ENCODE measurements at places on chromosomes 3 and 15.
A peak's percentile ranks its signal among the peaks of the same experiment; 100 is the strongest.

GRCh38 chr3:123148772-123149171, 53.0 kb upstream of the SEC22A start:
- no peak for DNase-seq

DNA sequence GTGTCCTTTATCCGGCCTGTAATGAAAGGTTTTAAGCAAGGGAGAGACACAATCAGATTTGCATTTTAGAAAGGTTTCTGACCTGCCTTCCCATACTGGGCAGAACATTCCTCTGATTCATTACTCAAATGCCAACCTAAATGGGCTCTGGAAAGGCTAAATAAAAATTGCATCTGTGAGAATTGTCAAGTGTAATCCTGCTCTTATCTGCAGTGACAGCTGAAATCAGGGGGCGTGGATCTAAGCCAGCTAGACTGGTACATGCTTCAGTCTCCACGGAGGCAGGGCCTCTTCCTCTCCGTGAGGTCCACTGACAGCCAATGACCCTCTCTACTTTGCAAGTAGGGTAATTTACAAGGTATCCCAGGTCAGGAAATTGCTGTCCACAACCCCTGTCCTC, 32.5 kb upstream of the MINAR1 start:
- DNase-seq = no peak

- no peak for DNase-seq
These were observed 781.2 kb downstream of the ROBO1 start for GRCh38 chr3:78986416-78987101.

- no peak for DNase-seq
These were observed 563.7 kb downstream of the NSUN3 start for GRCh38 chr3:94626573-94626972.

- no peak for DNase-seq
These were observed 166.2 kb downstream of the GAP43 start for GRCh38 chr3:115789481-115789880.

DNA sequence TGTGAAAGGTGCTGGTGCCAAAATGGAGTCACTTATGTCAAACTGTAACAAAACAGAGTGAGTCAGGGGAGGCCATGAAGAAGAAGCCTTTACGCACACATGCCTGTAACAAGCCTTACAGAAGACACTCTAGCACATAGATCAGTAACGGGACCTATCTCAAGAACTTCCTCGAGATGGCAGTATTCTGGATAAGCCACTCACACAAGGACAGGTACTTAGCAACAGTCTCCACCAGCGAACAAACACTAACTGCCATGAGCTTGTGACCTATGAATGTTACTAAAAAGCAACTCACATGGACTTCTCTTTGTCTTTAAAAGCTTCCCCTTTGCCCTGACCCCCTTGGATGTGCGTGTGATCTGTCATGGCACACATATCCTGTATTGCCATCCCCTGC, 235.1 kb downstream of the CD47 start:
- no peak for DNase-seq

GRCh38 chr15:70995383-70995970, 102.9 kb downstream of the LRRC49 start:
- DNase-seq = no peak

GRCh38 chr15:89614164-89614563, 38.9 kb downstream of the TICRR start:
- DNase-seq = no peak

- DNase-seq = no peak
These were observed 108.8 kb downstream of the XXYLT1 start for GRCh38 chr3:195162033-195162669.

DNA sequence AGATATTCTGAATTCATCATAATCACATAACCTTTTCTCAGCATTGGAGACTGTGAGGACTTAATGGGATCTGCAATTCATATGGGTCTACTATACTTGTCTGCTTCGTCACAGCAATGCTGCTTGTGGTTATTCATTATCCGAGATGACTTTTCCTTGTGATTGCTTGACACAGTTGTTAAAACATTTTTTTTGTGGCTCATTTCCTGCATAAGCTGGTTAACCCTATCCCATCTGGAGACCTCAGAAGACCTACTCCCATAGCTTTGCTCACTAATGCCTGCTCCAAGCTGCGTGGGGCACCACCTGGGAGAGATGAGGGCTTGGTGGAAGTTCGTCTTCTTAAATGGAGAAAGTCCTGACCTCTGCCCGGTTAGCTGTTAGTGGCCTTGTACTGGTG, 360.8 kb downstream of the CHST2 start:
- DNase-seq = no peak

- DNase-seq = no peak
These were observed 169.6 kb downstream of the OPA1 start for GRCh38 chr3:193762657-193763056.

- DNase-seq = no peak
These were observed 114.3 kb downstream of the LIPC start for GRCh38 chr15:58546066-58546591.

- no peak for DNase-seq
These were observed 72.0 kb downstream of the FAM43A start for GRCh38 chr3:194757647-194758061.

GRCh38 chr3:174441588-174442301, 417.4 kb upstream of the NAALADL2 start:
- DNase-seq = no peak

DNA sequence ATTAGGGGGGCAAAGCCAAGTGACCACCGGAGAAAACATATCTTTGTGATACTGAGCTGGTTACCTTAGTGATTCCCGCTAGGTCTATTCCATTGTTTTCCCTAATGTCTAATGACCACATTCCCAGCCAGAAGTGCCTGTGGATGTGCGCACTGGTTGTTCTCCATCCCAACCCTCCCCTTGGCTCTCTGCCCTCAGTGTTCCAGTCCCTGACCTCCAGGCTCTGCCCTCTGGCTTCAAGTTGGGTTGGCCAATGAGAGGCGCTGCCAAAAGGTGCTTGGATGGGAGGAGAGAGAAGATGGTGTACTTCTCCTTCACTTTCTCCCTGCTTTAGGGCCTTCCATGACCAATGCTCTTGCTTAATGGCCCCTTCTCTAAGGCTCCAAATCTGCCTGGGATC, 2.4 kb downstream of the COLQ start:
- no peak for DNase-seq

- no peak for DNase-seq
These were observed 44.8 kb downstream of the SLC25A26 start for GRCh38 chr3:66265649-66266048.

- DNase-seq = no peak
These were observed 6.1 kb upstream of the DGKG start for GRCh38 chr3:186368176-186368575.

DNA sequence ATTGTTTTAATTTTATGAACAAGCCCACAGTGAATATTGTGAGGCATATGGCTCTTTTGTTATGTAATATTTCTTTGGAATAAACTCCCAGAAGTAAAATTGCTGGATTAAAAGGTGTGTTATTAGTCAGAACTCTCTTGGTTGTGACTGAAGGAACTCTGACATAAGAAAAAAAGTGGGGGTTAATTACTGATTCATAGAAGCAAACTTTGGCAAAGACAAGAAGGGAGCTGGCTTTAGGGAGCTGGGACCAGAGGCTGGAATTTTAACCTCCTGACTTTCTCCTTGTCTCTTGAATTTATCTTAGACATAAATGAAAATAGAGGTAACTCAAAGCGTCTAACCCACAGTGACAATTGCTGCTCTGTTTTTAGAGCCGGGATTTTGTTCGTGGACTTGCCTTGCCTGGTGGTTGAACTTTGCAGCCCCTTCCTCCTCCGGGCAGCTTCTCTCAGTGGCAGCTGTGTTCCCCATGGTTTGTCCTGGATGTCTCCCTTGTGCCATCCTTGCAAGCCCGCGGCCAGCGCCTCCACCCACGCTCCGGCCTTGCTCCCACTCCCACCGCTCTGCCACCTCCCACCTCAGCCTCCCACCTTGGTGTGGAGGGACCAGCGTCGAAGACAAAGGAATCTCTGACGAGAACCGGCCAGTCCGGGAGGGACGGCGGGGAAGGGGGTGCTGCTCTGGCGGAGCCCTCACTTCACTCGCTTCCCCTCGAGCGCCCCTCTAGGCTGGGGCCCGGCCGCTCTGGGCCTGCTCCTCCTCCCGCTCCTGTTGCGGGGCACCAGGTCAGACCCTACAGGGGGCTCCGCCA, 28.0 kb downstream of the ARHGAP31 start:
- DNase-seq = no peak

- DNase-seq = no peak
These were observed 67.4 kb downstream of the CBLB start for GRCh38 chr3:105801397-105801796.

DNA sequence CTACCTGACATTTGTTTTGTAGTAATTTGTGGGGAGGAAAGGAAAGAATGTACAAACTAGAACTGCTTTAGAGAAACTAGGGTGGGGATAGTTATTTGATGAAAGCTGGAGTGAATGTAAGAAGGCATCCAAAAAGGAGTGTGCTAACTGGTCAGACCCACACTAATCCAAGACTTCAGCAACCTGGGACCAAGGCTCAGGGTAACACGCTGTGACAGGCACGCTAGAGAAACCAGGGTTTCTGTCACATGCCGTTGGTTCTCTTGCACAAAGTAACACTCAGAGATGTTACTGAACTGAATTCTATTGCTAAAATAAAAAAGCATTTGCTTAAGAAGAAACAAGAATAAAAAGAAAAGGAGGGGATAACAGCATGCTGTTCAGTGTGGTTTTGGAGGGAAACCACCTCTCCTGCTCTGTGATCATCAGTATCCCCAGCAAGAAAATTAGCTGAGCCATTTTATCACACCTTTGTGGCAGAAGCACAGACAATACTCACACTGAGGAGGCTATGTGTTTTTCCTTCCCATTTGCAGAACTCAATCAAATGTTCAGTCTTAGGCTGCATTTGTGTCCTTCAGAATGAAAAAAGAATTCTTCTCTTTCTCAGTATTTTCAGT, 2.8 kb upstream of the CCDC80 start:
- no peak for DNase-seq

DNA sequence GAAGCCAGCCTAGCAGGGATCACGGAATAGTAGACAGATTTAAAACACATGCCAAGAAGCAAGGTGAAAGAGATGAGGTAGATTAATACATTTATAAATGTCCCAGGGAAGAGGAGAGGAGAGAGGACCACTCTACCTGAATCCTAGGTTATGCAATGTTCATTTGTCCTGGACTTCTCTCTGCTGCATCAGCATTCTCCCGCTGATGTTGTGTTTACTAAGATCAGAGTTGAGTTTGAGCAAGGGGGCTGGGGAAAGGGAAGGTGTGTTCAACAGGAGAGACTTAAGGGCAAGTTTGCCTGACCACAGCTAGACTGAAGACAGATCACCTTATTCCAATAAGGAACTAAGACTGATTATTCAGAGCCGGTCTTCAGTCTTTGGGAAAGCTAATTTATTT, 1.1 kb upstream of the KPNA1 start:
- no peak for DNase-seq

GRCh38 chr15:98955961-98956723, 51.5 kb downstream of the PGPEP1L start:
- DNase-seq = no peak

DNA sequence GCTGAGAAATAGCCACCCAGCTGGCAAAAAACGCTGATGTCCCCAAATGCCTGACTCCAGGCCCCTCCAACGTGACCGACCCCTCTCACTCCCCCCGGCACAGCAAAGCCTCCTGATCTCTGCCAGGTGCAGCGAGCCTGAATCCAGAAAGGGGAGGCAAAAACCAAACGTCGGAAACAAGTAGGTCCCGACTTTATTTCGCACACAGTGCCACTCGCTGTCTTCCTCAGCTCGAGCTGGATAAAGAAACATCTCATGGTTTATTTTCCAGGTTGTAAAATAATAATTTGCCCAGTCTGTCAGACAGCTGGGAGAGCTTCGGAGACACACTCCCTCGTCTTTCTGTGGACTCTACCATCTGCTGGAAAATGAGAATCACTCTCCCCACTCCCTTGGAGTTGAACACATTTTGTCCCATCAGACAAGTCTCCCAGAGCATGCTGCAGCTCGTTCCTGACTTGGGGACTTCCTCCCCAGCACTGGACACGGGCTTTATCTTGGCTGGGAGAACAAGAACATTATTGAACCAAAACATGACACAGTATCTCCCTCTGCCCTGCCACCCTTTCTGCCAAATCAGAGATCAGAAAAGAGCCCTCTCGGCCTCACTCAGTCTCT, 142.8 kb downstream of the NUP210 start:
- DNase-seq = no peak

- no peak for DNase-seq
These were observed 221.9 kb upstream of the LRIG1 start for GRCh38 chr3:66722675-66723074.

GRCh38 chr3:159856590-159857104, 132.0 kb upstream of the IL12A start:
- no peak for DNase-seq

- no peak for DNase-seq
These were observed 406.2 kb downstream of the LSAMP start for GRCh38 chr3:116038968-116039650.

DNA sequence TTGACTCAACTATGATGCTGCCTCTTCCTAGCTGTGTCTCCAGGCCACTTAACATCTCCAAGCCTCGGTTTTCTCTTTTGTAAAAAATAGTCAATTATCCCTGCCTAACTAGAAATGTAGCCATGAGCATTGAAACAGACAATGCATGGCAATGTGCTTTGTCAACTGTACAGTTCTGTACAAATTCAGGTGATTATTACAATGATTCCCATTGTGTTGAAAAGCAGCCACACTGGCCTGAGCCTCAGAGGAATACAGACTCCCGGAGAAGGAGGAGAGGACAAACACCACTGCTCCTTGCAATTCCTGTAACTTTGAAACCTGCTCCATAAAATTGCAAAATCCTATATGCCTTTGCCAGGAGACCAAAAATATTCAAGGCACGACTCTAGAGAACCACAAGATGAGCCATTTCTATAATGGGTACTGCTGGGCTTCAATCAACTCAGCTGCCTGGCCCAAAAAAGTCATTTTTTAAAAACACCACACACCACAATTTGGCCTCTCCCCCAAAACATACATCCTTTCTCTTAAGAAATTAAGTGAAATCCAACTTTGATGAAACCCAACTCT, 28.6 kb downstream of the DAPK2 start:
- no peak for DNase-seq

- DNase-seq = no peak
These were observed 249.0 kb downstream of the MCTP2 start for GRCh38 chr15:94480289-94480834.

DNA sequence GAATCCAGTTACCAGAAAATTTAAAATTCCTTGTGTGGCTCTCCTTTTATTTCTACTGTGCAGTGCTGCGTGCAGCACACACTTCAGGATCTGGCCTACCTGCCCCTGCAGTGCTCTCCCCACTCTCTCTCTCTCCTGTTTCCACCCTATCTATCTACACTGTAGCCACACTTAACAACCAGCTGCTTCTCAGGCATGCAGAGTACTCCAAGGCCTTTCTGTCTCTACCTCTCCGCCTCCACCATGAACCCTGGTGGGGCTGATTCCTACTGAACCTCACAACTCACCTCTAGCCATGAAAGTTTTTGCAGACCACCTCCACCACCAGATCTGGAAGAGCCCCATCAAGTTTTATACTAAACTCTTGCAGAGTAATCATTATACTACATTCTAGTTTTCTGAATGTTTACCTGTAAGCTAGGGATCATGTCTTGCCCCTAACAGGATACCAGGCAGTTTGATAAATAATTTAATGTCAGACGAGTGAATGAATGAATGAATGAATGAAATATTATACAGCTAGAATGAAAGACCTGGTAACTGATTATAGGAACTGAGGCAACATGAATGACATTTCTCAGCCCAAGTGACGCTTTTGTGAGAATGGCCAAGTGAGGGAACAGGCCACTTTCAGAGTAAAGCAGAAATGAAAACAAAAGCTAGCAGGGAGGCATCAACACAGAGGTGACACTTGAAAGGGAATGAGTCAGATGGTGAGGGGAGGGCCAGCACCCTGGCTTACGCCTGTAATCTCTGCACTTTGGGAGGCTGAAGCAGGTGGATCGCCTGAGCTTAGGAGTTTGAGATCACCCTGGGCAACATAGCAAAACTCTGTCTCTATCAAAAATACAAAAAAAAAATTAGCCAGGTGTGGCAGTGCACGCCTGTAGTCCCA, 363.5 kb downstream of the FOXP1 start:
- DNase-seq = peak; percentile 52
